Stomach (tissue), 19 donors: ENCODE measurements at places on chromosomes 16 and 17. TPM values are rescaled to one million over a fixed set of nuclear protein-coding genes. Genes with fewer than 3 reads are reported as not detected.

Gene DBF4B
- total RNA-seq, result 1.7 TPM

Gene CCL1
- total RNA-seq, result not detected

Gene SREBF1
- 184 TPM for total RNA-seq

Gene RNF112
- total RNA-seq, result 0.45 TPM

Gene KRT32
- not detected for total RNA-seq

Gene CCL2
- total RNA-seq, result 11.1 TPM

Gene TP53TG3
- not detected for total RNA-seq

Gene IRX3
- total RNA-seq, result 0.58 TPM

Gene GOT2
- 53.9 TPM for total RNA-seq

Gene ULK2
- total RNA-seq, result 11.1 TPM

Gene SNX20
- 7.4 TPM for total RNA-seq

Gene ARHGAP23
- total RNA-seq, result 30.1 TPM

Gene CLUH
- 158 TPM for total RNA-seq

Gene LAT
- total RNA-seq, result 6.7 TPM

Gene PMFBP1
- 1.8 TPM for total RNA-seq

Gene SDK2
- total RNA-seq, result 1.0 TPM

Gene AP2B1
- total RNA-seq, result 72.9 TPM

Gene ACOX1
- 133 TPM for total RNA-seq

Gene TEKT1
- total RNA-seq, result not detected

Gene CX3CL1
- total RNA-seq, result not detected

Gene DNAH3
- total RNA-seq, result 8.7 TPM

Gene P2RX1
- 6.7 TPM for total RNA-seq

Gene SEZ6L2
- 6.2 TPM for total RNA-seq

Gene EXOC3L1
- 25.5 TPM for total RNA-seq

Gene NHLRC4
- total RNA-seq, result 0.89 TPM

Gene KRTAP1-5
- not detected for total RNA-seq

Gene NRN1L
- total RNA-seq, result not detected

Gene BCL6B
- total RNA-seq, result 2.9 TPM

Gene FNDC8
- not detected for total RNA-seq

Gene OR3A3
- total RNA-seq, result not detected

Gene NOMO2
- total RNA-seq, result 50.5 TPM

Gene SCGB1C2
- total RNA-seq, result not detected

Gene HOXB6
- total RNA-seq, result 18.0 TPM

Gene CHST6
- total RNA-seq, result 0.29 TPM

Gene SOX15
- 1.7 TPM for total RNA-seq

Gene TPPP3
- 16.7 TPM for total RNA-seq

Gene HBZ
- total RNA-seq, result not detected

Gene CIITA
- total RNA-seq, result 22.3 TPM

Gene CDRT15
- total RNA-seq, result not detected

Gene TTLL6
- total RNA-seq, result 1.5 TPM

Gene G6PC3
- total RNA-seq, result 42.6 TPM

Gene NPIPB8
- total RNA-seq, result not detected

Gene TPSG1
- total RNA-seq, result 22.9 TPM

Gene PLXDC1
- 77.2 TPM for total RNA-seq

Gene ZNF385C
- total RNA-seq, result not detected

Gene CD300A
- total RNA-seq, result 3.1 TPM

Gene MMP15
- total RNA-seq, result 57.1 TPM

Gene EPN3
- 49.5 TPM for total RNA-seq

Gene GOSR1
- 8.7 TPM for total RNA-seq

Gene HSD17B2
- not detected for total RNA-seq

Gene FA2H
- 1.8 TPM for total RNA-seq

Gene CCL17
- total RNA-seq, result not detected

Gene GPR139
- not detected for total RNA-seq

Gene CNTNAP1
- total RNA-seq, result 12.8 TPM

Gene GAS2L2
- not detected for total RNA-seq

Gene DNAI2
- total RNA-seq, result not detected

Gene NUPR1
- total RNA-seq, result 11.0 TPM
